C1 segment of cervical spinal cord (tissue), 14 donors: ENCODE measurements at places on chromosomes 11 and 22.

DNA sequence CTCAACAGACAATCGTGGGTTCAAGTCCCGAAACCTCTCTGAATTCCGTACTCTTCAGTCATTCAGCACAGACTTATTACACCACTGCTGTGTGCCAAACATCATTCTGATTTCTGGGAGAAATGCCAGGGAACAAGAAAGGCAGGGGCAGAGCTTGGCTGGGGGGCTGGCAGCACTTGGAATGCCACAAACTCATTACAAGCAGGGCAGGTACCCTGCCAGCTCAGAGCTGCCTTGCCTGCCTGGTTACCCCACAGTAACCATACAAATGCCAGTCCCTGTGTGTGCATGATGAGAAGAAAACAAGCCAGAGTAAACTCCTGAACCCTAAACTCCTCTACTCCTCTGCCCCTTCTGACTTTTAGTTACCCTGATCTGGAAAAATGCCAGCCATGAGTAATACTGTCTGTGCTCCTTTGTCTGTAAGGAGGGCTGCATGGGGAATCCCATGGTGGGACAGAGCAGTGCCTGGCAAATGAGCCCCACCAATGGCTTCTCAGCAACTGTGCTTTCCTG, 6.9 kb upstream of the RAD9A start:
- no peak for DNase-seq

- DNase-seq = no peak
Observed at GRCh38 chr11:69339041-69339733, 45.2 kb downstream of the MYEOV start.

- DNase-seq = no peak
Observed at GRCh38 chr11:17414317-17414737, 25.9 kb upstream of the KCNJ11 start.

DNA sequence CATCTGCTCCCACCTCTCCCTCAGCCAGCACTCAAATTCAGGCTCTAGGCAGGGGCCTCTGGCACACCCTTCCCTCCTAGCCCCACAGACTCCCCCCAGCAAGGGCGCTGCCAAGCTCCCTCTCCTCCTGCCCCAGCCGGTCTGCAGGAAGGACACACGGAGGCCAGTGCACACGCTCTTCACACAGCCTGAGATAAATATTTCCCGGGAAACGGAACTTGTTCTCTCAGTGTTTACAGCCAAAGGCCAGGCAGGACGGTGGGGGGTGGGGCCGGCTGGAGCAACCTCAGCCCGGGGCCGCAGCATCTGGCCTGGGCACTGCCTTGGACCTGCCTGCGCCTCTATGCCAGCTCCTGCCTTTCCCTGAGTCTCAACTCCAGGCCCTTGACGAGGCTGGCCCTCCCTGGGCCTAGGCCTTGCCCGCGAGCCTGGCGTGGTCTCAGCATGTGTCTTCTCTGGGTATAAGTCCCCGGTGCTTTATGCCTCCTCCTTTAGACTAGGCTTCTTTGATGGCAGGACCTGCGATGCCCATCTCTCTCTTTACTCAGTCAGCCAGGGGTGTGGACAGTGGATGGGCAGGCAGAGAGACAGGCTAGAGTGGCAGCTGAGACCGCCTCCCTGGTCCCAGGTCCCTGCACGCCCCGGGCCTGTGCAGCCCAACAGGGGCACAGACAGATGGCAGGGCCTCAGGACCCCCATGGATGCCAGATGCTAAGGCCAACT, 48.4 kb downstream of the PDE2A start:
- DNase-seq = no peak

GRCh38 chr22:40334060-40334459, 12.2 kb upstream of the ADSL start:
- no peak for DNase-seq

DNA sequence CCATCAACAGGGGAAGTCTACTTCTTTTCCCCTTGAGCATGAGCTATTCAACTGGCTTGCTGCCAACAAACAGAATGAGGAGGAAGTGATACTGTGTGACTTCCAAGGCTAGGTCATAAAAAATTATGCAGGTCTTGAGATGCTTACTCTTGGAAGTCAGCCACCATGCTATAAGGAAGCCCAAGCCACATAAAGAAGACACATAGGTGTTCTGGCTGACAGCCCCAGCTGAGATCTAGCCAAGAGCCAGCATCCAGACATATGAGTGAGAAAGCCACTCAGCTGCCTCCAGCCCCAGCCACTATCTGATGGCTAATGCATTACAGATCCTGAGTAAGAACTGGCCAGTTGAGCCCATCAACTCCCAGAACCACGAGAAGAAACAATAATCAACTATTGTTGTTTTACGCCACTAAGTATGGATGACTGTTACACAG, 31.0 kb upstream of the PPP2R1B start:
- no peak for DNase-seq

GRCh38 chr22:40638261-40638660, 1.7 kb upstream of the MRTFA start:
- no peak for DNase-seq

GRCh38 chr11:65560555-65561418, 2.6 kb upstream of the LTBP3 start:
- DNase-seq = peak; percentile 18

DNA sequence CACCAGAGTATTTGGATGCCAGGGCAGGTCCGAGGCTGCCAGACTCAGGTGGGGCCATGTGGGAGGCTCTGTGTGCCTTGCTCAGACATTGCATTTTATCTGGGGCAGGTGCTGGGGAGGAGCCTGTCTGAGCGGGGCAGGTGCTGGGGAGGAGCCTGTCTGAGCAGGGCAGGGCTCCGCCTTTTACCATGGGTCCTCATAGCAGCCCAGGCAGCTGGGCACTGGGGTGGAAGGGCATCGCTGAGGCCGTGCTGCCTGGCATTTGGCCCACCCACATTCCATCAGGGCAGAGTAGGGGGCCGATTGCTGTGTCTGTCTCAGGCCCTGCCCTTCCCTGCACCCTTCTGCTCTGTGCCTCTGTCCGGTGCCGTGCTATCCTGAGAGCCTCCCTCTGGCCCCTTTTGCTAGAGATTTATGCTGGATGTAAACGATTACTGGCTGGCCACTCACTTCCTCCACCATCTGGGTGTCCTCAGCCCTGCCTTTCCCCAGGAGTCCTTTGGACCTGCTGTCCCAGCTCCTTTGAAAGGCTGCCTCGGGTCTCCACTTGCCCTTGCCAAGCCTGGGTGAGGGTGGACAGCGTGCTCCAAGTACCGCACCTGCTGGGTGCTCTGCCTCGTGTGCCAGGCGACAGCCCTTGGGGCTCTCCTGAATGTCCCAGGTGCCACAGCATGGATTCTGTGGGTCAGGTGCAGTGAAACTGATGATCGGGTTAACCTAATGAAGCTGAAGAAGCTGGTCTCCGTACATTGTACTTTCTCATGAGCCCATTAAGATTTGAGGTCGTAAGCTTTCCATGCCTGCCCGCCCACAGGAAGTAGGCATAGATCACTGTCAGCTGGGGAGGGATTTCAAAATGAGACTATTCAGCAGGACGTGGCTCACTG, 281.6 kb downstream of the TBC1D22A start:
- DNase-seq = no peak

GRCh38 chr11:124892750-124893454, 4.8 kb downstream of the ROBO4 start:
- DNase-seq = no peak

DNA sequence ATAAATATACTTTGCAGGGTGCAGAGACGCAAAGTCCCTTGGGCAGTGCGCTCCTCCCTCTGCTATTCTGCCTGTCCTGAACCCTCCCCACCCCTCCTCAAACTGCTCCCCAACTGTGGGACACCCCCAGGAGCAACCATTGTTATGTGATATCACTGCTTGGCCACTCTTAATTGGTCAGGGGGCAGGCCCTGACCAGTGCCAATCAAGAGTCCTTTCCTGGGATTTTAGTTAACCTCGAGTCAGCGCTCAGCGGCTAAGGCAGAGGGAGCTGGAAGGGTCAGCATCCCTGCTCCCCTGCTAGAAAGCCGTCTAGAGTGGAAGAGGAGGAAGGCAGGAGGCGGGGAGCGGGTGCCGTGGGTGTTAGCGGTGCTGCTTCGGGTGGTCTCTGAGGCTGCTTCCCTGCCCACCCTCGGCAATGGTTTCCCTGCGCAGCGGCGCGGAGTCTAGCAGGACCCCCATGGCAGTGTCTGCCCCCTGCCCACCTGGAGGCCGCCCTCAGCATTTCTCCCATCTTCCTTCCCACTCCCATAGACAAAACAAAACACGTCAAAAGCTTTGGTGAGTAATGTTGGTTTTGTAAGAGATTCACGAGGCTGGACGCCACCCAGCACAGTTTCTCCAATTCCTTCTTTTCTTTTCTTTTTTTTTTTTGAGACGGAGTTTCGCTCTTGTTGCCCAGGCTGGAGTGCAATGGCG, 38.4 kb upstream of the A4GALT start:
- DNase-seq = no peak

DNA sequence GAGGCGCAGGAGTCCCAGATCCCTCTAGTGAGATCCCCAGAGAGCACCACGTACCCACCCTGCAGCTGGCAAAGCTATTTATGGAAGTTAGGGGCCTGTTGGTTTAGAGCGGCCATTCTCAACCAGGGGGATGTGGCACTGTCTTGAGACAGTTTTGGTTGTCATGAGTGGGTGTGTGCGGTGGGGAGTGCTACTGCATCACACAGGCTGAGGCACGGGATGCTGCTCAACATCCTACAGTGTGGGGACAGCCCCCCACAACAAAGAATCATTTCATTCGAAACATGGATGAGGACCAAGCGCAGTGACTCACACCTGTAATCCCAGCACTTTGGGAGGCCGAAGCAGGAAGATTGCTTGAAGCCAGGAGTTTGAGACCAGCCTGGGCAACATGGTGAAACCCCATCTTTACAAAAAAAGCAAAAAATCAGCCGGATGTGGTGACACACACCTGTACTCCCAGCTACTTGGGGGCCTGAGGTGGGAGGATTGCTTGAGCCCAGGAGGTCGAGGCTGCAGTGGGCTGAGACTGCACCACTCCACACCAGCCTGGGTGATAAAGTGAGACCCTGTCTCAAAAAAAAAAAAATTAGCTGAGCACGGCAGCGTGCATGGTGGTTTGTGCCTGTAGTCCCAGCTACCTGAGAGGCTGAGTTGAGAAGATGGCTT, 28.2 kb downstream of the GGT5 start:
- DNase-seq = no peak

DNA sequence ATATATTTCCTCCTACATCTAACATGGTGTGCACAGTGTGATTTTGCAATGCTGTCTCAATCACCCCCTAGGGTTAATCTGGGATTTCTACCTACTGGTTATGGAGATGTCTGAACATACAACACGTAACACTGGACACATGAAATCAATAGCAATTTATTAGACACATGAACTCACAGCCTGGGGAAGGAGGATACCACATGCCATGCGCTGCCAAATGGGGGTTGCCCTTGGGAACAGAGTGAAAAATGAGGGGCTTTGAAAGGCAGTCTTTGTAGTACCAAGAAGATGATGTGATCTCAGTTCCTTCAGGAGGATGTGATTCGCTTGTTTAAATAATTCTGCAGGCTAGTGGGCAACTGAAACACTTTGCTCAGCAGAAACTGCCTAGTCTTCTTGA, 253.6 kb upstream of the LRRC4C start:
- no peak for DNase-seq

- no peak for DNase-seq
Observed at GRCh38 chr11:88359114-88359513, 21.6 kb upstream of the CTSC start.

DNA sequence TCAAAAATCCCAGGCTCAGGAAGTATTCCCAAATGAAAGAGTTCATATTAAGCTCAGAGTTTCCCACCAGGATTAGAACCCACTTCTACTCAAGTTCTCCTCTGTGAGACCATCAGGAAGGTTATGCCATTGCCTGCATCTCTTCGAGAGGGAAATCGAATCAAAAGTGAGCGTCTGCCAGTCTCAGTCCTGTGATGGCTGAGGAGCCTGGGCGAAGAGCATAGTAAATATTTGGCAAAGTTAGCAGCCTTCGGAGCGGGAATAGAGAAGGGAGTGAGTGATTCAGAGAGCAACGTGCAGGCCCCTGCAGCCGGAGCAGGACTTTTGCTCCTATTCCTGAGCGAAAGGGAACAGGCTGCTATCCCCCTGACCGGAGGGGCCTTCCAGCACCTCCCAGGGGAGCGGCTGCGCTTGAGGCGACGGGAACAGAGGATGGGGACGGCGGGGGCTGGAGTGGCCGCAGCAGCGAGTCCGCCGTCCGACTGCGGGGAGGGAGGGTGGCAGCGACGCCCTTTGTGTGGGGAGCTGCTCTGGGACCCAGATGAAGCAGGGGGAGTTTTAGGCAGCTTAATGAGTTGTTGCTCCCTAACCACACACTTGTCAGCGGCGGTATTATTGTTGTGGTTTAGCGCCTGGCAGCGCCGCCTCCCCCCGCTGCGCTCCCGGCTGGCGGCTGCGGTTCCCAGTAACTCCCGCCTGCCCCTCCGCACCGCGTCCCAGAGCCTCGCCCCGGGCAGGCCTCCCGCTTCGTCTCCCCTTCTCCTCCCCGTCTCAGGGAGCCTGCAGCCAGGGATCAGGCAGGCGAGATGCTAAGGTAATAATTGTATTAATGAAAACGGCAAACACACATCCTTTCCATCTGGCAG, 21.7 kb upstream of the NRGN start:
- DNase-seq = no peak

GRCh38 chr11:64656862-64657261, 65.8 kb downstream of the SLC22A12 start:
- no peak for DNase-seq

DNA sequence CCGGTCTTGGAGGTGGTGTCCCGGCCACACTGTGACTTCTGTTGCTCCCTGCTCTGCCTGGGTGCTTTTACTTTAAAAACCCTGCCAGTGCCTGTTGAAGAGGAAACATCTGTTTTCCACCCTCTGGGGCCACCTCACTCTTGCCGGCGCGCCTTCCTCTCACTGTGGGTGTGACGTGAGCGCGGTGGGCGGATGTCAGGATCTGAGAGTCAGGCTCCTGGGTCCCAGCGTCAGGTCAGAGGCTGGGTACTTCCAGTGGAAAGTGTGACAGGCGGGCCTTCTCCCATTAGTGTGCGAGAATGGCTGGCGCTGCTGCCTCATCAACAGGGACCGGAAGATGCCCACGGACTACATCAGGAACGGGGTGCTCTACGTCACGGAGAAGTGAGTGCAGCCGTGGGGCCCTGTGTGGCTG, 54.2 kb downstream of the GRAMD4 start:
- DNase-seq = no peak

DNA sequence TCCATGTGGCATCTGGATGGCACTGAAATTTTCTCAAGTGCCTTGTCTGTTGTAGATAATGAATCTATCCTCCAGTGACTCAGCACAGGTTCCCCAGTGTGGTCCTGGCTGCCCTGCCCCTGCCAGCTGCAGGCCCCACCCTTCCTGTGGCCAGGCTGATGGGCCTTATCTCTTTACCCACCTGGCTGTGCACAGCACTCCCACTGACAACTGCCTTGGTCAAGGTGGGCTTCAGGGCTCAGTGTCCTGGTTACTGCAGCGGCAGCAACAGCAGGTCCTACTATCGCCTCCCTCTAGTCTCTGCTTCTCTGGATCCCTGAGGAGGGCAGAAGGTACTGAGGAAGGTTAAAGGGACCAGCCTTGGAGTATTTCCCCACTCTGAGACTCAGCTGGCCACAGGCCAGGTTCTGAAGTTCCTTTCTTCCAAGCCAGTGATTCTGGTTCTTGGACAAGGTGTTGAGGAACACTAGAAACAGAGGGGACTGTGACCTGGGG, 3.1 kb downstream of the HMBS start:
- no peak for DNase-seq
